ENCODE measurements at places on chromosomes 12 and 14. TPM values are rescaled to one million over a fixed set of nuclear protein-coding genes. Genes with fewer than 3 reads are reported as not detected.

Gene SIRT4
- 0.88 TPM for total RNA-seq

Gene GLT8D2
- 3.8 TPM for total RNA-seq

Gene SAMD4A
- 92.2 TPM for total RNA-seq

Gene FERMT2
- total RNA-seq = 101 TPM

Gene BCL11B
- not detected for total RNA-seq

Gene TSHR
- not detected for total RNA-seq

GRCh38 chr14:21199611-21200560 is 44.0 kb upstream of the OR5AU1 start:
- DNase-seq = no peak

DNA sequence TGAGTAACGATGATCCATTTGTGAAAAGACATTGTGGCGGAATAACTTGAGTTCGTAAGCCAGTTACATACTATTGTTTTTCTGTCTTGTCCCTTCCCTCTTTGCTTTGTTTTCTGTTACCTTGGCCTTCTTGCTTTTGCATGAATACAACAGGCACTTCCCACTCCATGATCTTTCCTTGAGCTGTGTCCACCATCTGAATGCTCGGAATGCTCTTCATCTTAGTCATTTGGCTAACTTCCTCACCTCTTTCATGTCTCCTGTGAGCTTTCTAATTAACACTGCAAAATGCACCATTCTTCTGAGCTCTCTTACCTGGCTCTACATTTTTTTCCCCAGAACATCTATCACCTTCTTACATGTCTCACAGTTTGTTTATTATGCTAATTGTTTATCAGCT is 10.0 kb downstream of the KNTC1 start:
- DNase-seq = no peak

GRCh38 chr12:42473130-42473529 is 116.4 kb downstream of the PRICKLE1 start:
- DNase-seq = no peak

DNA sequence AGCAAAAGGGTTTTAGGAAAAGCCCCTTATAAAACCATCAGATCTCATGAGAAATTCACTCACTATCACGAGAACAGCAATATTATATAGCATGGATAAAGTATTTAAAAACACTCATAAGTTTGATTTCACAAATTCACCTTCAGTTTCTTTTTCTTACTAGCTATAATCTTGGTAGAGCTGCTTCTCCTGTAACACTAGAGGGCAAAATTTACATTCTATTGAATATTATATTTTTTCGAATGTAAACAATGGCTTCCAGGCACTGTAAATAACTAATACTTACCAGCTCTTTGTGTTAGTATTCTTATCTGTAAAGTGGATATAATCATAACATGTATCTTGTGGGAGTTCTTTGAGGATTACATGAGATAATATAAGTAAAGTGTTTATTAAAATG is 259.6 kb downstream of the CCER1 start:
- DNase-seq = no peak

DNA sequence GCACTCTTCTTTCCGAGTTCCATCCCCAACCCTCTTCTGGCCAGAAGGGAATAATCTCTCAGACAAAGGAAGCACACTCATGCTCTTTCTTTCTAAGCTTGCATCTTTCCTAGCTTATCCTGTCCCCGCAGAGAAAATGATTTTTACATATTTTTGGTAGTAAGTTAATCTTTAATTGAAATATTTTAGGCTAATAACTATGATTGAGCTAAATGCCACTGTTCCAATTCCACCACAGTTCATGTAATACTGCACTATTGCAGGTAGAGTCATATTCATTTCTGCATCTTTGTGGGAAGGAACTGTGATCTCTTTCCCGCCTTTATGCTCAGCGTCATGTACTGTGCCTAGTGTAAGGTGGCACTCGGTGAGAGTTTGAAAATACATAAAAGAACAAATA is 158.9 kb upstream of the FOXG1 start:
- no peak for DNase-seq
